ENCODE measurements at places on chromosomes 16 and 17.

DNA sequence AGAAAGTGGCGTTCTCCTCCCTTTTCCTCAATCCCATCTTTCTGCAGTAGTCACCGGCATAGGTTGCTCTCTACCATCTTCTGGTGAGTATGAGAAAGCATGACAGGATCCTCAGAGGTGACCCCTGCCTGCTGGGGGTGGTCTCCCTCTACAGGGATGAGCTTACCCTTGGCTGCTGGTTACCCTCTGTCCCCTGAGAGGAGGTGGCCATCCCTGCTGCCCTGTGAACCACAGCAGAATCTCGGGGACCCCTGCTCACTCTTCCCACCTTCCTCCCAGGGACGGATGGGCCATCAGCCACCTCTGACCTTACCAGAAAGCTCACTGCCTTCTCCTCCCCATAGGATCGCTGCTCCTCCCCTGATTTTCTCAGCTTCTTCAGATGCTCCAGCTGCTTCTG, 7.8 kb downstream of the MEFV start:
- no peak for DNase-seq

DNA sequence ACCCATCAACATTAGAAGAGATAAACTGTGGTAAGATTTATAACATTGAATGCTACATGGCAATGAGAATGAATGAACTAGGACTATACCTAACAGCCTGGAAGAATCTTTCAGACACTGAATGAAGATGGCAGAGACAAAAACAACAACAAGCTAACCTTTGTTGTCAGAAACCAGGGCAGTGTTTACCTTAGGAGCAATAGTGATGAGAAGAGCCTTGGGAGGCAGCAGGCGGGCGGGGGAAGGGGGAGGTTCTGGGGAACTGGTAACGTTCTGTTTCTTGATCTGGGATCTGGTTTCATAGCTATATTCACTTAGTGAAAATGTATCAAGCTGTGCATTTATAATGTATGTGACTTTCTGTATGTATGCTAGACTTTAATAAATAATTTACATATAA, 139.0 kb upstream of the TNRC6C start:
- DNase-seq = no peak

GRCh38 chr16:87052506-87052905, 264.7 kb downstream of the C16orf95 start:
- DNase-seq = no peak

- DNase-seq = no peak
These were observed 33.3 kb downstream of the CDRT15 start for GRCh38 chr17:14203388-14203787.

DNA sequence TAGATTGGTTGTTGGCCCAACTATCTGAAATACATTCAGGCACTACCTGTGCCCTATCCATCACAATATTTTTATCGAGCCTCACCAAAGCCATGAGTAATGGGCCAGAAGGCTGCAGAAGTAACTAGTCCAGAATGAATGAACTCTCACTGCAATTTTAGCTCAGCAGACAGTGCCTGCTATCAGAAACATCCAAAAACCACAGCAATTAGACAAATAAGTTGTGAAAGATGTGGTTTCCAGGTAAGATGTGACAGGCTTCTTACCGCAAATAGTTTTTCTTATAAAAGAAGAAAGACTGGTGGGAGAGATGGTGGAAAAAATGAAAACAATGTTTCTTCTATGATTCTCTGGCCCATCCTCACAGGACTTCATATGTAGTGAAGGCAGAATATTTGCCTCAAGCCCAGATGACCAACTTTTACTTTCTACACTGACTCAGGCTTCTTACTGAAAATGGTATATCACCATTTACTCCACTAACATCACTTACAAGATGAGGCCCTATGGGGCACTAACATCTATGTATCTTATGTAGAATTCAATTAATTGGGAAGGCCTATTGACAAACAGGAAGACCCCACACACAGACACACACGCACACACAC, 9.8 kb upstream of the RFFL start:
- DNase-seq = no peak

DNA sequence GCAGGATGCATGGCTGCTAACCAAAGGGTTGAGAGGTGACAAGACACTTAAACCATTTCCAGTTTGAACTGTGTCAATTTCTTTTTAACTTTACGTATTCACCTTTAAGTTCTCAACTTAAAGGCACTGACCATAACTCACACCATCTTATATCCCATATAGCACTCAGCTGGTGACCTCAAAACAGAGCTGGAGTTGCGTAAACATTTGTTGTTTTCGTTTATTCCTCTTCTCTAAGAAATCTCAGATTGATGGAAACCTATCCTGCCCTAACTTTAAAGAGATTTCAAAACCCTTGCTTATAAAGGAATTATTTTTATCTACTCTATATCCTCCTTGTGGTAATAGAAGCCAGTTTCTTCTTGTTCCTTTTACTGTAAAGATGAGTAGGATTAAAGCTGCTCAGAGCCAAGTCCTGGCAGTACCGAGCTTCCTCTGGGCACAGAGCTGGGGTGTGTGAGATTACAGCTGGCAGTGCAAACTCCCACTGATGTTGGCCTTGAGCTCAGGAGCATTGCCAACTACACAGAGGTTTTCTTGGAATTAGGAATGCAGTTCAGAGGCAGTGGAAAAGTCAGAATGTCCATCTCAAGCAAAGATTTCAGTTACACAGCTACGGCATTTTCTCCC, 1.3 kb downstream of the KCTD2 start:
- DNase-seq = no peak

- peak; percentile 74 for DNase-seq
These were observed 1.2 kb upstream of the PFN1 start for GRCh38 chr17:4949321-4950074.

DNA sequence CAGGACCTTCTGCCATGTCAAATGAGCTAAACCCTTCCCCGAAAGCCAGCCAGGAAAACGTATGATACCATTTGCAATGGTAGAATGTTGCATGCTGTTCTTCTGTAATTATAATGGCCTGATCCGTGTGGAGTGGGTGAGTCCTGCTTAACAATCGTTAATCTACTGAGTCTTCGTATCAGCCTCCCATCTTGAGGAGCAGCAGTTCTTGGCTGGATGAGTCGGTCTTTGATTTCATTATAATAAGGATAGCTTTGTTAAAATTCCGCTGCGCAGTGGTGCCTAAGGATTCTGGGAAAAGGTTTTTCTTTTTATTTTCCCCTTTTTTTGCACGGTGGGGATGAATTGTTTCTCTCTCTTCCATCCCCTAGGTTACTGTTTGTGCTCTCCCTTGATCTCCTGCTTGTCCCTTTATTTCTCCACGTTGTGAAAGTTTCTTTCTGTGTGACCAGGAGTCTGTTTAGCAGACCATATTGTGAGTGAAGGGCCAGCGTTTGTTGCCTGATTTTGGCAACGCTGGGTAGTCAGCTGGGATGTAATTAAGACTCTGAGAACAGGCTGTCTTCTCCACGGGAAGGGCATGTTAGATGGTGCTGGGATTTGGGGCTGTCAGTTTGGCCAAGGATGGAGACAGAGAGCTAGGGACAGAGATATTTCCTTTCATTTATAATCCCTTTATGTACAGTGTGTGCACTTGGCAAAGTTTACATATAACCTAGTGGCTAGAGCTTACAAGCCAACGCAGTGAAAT, 263.0 kb downstream of the FTO start:
- DNase-seq = no peak

DNA sequence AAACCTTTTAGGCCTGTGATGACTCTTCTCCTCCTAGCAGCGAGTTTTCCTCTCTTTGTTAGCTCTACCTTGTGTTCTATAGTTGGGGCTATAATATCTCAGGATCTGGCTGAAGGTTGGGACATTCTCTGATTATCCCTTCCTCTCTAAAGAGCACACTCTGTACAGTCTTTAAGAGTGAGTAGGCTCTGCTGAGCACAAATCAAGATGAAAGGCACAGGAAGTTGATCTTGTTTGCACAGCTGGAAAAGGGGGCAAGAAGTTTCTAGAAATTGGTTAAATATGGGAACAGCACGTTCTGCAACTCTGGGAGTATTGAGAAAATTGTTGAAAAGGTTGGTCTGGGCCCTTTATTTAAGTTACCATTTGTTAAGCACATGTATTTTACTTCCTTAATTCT, 240.9 kb downstream of the CDH11 start:
- no peak for DNase-seq

- DNase-seq = no peak
These were observed 128.0 kb upstream of the PLCG2 start for GRCh38 chr16:81650982-81651562.

GRCh38 chr16:79849119-79849518, 248.6 kb upstream of the MAF start:
- DNase-seq = no peak

DNA sequence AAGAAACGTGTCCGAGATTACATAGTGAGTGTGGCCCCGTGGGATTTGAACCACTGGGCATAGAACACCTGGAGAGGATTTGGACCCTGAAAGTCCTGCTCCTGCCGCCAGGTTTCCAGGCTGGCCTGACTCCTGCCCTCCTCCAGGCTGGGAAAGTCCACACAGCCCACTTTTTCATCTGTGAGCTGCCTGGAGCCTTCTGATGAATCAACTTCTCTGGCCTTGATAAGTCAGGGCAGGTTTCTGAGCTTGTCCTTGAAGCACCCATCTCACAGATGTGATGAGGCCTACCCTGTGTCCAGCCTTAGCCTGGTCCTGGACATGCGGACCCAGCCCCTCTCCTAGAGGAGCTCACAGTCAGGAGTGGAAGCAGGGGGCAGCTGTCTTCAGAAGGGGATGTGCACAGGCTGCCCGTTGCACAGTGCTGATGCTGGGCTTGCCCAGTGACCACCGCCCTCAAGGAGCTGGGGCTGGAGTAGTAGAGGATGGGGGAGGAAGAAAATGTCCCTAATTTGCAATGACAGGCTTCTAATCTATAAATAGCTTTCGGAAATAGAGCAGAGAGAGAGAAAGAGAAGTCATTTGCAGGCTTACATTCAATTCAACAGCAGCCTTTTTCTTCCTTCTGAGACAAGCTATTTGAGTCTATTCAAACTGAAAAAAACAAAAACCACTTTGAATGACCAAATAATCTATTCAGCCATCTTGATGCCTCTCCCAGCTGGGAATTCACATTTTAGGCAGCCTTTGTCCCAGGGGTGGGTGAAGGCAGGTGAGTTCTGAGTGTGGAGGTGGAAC, 73.5 kb upstream of the DNAJA2 start:
- DNase-seq = no peak

DNA sequence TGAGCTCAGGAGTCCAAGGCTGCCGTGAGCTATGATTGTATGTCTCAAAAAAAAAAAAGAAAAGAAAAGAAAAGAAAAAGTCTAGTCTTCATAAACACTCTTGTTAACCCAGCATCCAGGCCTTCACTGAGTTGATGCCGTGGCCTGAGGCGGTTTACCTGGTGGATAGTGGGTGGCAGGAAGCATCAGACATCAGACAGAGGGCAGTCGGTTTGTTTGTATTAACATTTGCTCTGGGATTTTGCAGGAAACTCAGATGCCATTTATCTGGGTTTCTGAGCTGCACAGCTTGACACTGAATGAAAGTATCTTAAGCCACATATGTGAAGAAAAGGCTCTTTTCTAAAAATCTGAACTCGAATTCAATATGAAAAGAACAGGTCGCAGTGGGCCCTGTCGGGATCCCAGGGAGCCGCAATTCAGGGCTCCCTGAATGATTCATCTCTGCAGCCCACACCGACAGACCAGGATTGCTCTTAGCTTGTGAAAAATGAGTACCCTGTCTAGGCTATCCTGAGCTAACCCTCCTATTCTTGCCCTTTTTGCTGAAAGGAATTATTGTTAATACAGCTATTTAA, 1.1 kb upstream of the DBNDD1 start:
- DNase-seq = no peak

- DNase-seq = no peak
These were observed 1.8 kb downstream of the GGNBP2 start for GRCh38 chr17:36546418-36547093.

DNA sequence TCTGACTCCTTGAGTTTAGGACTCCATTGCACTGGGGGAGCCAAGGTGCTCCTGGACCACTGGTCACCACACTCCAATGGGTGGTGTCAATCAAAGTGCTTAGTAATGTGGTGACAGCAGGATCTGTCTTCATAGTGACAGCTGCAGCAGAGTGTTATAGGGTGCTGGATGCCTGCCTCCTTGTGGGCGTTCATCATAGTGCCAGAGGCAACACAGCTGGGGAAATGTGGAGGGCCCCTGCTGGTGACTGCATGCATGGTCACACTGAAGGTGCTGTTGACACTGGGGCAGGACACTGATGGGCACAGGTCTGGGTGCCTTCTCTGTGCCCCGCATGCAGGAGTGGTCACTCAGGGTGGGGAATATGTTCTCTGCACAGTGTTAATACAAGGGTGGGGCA, 177.5 kb upstream of the CDH8 start:
- no peak for DNase-seq

DNA sequence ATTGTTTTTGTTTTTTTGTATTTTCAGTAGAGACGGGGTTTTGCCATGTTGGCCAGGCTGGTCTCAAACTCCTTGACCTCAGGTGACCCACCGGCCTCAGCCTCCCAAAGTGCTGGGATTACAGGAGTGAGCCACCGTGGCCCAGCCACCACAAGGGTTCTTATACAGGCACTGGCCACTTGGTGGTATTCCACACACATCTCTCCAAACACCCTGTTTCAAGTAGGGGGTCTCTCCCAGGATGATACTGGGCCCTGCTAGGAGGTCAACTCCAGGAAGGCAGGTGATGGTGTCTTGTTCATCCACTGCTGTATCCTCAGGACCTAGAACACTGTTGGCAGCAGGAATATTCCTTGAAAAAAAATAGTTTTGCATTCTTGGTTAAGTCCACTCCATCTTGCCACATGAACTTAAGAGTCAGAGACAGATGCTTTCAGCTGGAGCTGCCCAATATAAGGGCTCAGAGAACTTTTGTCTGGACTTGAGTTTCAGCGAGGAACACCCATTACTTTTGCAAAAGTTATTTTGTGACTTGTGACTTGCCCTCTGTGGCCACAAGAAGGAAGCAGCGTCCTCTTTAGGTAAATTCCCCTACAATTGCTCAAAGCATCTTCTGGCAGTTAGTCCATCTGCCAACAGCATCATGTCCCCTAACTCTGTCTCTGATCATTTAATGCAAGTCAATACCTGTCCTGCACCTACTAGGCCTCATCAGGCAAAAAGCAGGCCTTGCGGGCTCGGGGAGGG, 7.4 kb upstream of the EEF2K start:
- DNase-seq = no peak

GRCh38 chr17:2542456-2542855, 30.8 kb upstream of the METTL16 start:
- DNase-seq = no peak

GRCh38 chr16:47150067-47150466, 6.3 kb upstream of the NETO2 start:
- DNase-seq = no peak

GRCh38 chr16:68227850-68228553, 7.9 kb downstream of the ESRP2 start:
- DNase-seq = no peak

All from activated CD4-positive, alpha-beta T cell treated with anti-CD3 and anti-CD28 coated beads for 24 hours (primary cell).